ELF-1 (cell line): ENCODE measurements at places on chromosomes 13 and 19.
A peak's percentile ranks its signal among the peaks of the same experiment; 100 is the strongest.

DNA sequence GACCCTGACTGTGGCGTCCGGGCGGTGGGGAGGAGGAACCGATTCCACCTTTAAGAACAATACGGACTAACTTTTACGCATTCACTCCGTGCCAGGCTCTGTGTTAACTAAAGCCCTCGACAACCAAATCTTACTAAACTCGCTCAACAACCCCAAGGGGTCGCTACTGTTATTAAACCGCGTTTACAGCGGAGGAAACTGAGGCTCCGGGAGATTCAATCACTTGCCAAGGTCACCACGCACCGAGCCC lies 1.2 kb downstream of the SAMD1 start:
- no peak for DNase-seq

DNA sequence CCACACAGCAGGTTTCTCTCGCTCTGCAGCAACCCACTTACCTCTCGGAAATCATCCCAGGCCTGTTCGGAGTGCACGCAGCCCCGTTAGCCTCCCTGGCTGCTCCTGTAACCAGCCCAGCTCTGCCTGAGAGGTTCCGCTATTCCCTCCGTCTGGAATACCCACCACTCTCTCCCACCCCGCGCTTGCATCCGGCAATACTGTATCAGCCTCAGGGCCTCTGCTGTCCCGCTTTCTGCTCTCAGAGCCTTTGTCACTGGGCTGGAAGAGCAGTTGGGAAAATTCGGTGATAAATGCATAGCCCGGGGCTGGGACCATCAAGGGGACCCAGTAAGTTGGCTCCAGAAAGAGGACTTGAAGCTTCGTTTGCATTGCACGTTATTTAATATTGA lies 759 bp upstream of the TLE6 start:
- DNase-seq = peak; percentile 87

DNA sequence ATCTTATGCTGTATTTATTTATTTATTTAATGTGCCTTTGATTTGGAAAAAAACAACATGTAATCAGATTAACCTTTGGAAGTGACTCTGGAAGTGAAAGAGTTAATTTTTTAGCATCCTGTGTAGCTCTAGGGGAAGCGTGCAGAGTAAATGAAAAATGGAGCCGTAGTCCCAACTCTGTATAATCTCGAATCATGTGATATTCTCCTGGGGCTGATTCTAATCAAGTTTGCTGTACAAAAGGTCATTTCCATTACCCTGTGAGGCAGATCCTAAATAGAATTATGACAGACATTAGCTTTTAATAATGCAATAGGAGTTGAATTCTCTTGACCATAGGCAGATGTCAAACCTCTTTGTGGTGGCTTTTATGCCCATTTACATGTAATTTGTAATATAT lies 238.6 kb upstream of the CSNK1A1L start:
- no peak for DNase-seq

- DNase-seq = peak; percentile 14
Observed at GRCh38 chr13:48600374-48601364, 53.1 kb upstream of the CYSLTR2 start.

GRCh38 chr19:31280287-31281006 lies 68.8 kb downstream of the TSHZ3 start:
- no peak for DNase-seq

GRCh38 chr13:91397595-91397994 lies 826 bp upstream of the GPC5 start:
- DNase-seq = no peak

DNA sequence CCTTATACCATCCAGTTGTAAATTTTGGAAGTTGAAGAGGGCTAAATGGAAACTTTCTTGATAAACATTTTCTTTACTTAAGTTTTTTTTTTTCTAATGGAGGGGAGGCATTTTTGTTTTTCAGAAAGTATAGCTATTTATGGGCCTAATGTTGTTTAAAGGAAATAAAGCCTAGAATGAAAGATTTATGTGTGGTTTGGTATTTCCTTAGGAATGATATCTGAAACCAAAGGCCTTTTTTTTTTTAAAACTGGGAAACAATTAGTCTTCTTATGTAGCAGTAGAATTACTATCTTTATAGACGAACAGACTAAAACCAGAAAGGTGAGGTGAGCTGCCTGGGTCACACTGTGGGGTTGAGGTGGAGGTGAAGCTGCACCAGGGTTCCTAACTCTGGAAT lies 80.1 kb downstream of the ESD start:
- no peak for DNase-seq

GRCh38 chr13:30607908-30608307 lies 9.8 kb upstream of the USPL1 start:
- no peak for DNase-seq

GRCh38 chr13:48775285-48775684 lies 121.6 kb downstream of the CYSLTR2 start:
- no peak for DNase-seq

GRCh38 chr13:113992276-113993005 lies 18.6 kb upstream of the C13orf46 start:
- no peak for DNase-seq

DNA sequence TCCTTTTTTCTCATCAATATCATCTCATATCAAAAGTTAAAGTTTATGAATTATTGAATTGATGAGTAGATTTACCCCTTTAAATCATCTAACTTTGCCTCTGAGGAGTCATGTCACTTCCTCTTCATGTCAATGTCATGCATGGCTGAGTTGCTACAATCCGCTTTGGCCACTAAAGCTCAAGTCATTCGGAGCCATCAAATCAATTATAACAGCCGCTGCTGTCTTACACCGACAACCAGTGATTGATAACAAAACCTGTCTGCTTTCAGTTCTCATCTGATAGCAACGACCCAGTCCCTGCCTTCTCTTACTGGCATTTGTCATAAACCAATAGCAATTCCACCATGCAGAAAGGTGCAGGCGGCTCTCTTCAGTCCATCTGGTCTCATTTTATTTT lies 429.3 kb downstream of the DIAPH3 start:
- DNase-seq = no peak

- DNase-seq = no peak
Observed at GRCh38 chr13:60716313-60716712, 319.3 kb downstream of the TDRD3 start.

DNA sequence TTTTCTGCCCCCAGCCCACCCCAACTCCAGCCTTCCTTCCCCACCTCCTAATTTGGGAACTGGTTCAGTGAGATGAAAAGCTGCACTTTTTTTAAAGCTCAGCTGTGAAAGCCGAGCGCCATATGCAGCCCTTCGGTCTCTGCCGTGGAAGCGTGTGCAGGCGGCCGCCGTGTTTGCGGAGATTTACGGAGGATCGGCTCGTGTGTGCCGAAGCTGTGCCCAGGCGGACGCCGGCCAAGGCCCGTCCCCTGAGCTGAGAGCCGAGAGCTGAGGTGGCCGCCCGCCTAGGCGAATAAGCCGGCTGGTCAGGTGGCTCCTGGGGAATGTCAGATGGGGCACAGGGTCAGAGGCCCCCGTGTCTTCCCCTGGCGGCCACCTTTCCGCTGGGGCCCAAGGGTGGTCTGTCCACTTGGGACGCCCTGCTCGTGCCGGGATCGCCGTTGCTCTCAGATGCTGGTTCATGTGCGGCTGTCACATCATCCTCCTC lies 78.7 kb downstream of the ZNF536 start:
- DNase-seq = no peak

DNA sequence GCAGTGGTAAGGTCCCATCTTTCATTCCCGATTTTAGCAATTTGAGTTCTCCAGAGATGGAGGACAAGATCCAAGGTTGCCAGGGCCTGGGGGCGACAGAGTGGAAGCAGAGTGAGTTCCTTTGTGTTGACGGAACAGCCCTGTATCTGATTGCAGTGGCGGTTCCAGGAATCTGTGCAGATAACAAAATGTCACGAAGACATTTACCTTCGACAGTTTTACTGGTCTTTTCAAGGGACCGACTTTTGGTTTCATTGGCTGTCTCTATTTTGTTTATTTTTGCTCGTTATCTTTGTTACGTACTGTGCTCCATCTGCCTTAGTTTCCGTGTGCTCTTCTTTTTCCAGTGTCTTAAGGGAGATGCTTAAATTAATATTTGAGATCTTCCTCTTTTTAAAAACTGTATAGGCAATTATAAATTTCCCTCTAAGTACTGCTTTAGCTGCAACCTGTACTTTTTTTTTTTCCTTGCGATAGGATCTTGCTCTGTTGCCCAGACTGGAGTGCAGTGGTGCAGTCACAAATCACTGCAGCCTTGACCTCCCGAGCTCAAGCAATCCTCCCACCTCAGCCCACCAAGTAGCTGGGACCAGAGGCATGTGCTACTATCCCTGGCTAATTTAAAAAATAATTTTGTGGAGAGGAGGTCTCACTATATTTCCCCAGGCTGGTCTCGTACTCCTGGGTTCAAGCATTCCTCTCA lies 23.2 kb downstream of the KDM4B start:
- peak; percentile 73 for DNase-seq

DNA sequence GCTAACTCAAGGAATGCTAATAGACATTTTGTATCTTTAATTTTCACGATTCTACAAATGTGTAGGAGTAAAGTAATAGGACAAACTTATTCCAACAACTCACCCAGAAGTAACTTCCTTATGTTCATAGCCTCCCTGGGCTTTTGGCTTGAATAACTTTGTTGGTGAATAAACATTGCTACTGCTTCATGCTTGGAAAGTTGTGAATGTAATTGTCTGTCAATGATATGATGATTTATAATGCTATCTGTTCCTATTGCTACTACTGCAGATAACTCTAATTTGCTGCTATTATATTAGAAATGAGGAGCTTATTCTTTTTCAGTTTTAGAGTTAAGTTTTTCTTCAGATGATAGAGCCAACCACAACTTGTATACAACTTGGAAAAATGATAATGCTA lies 307.7 kb downstream of the PCDH9 start:
- DNase-seq = no peak

GRCh38 chr13:71770710-71771109 lies 96.3 kb downstream of the DACH1 start:
- no peak for DNase-seq

DNA sequence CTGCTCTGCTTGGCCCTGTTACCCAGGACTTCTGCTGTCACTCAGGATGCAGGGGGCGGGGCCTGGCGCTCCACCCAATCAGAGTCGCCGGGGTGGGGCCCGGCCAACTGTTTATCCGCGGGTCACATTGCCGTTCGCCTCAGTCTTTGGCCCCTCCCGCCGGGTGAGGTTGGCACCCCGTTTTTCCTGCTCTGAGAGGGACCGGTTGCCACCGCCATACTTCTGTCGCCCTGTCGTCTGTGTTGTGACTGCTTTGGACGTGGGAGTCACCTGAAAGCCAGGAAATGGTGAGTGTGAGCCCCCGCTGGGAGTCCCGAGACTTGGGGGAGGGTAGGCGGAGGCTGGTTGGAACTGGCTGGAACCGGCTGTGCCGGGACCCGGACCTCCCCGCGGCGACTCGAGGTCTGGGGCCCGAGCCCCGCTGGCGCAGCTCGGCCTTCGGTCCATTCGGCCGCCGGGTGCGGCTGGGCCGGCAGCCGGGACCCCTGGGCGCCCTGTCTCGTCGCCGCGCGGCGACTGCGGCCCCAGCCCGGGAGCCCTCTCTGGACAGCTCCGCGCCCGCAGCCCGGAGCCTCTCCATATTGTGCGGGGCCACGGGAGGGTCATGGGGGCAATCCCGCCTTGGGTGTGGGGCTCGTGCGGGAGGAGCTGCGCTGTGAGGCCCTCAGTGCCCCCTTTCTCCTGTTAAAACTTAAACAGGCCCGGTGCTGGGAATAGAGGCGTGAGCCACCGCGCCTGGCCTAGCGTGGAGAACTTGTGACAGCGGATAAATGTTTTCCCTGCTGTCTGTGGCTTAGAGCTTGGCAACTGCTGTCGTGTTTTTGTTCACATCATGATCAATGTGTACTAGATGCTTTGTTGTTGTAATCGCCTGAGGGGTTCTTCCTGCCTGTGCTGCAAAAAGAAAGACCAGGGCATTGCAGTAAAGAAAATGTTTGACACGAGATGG lies at the start of gene ZNF844:
TSS of gene ZNF844 (plus strand) at position 142 of the 949 bp plus-strand sequence. CDS start at position 285, 143 bp downstream.
- peak; percentile 86 for DNase-seq

- peak; percentile 50 for DNase-seq
Observed at GRCh38 chr13:79810669-79811068, 329.7 kb downstream of the NDFIP2 start.

- DNase-seq = no peak
Observed at GRCh38 chr19:35216016-35216832, 12.3 kb downstream of the FAM187B start.

DNA sequence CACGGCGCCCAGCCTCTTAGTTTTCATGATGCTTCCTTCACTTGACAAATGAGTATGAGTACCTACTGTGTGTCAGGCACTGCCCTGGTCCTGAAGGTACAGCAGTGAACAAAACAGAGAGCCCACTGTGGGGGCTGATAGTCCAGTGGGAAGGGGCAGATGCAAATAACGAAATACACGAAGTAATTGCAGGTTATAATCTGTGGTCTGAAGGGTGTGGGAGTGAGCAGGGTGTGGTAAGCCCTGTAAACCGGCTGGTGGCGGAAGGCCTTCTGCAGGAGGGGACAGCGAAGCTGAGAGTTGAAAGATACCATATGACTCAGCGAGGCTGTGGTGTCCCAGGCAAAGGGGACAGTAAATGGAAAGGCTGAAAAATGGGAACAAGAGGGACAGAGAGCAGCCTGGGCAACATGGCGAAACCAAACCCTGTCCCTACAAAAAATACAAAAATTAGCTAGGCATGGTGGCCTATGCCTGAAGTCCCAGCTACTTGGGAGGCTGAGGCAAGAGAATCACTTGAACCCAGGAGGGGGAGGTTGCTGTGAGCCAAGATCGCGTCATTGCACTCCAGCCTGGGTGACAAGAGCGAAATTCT lies 60.5 kb downstream of the MAP4K1 start:
- DNase-seq = no peak
